ENCODE measurements at places on chromosomes 2 and 18. TPM values are rescaled to one million over a fixed set of nuclear protein-coding genes. Genes with fewer than 3 reads are reported as not detected.
A peak's percentile ranks its signal among the peaks of the same experiment; 100 is the strongest.

The CHN1 gene
- 21.1 TPM for total RNA-seq

The SERPINB12 gene
- total RNA-seq: not detected

DNA sequence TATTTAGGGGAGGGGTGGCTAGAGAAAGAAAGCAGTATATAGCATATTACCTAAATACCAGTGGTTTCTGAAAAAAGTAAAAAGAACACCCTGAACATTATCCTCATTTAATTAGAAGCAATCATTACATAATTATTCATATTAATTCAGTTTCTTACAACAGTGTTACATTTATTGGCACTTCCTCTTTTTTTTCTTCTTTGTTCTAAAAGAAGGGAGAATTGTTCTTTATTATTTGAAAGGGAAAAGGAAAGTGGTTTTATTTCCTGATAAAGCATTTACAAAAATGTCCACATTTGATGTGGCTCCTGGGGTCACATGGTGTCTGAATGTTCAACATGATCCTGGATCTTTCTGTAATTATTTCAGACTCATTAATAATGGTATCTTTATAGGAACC, 254.9 kb upstream of the ZEB2 start:
- DNase-seq: no peak

DNA sequence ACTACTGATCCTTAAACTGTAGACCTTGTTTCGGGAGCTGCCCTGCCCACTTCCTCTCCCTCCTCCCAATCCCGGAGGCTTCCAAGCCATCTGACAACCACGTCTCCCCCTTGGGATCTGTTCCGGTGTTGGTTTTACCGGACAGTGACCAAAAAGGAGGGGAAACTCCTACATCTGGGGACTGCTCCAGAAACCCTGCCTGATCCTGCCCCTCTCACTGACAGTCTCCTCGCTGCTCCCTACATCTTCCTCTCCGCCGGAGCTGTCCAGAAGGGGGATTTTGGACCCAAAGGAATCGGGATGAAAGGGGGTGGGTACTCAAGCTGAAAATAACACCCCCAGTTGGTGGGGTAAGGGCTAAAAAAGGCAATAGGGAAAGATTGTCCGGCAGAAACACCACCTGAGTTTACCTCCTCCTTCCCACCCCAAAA, 1.5 kb downstream of the INO80D start:
- DNase-seq: peak; percentile 82

- DNase-seq: no peak
These were observed 11.9 kb upstream of the DNAH7 start for GRCh38 chr2:196080526-196080925.

DNA sequence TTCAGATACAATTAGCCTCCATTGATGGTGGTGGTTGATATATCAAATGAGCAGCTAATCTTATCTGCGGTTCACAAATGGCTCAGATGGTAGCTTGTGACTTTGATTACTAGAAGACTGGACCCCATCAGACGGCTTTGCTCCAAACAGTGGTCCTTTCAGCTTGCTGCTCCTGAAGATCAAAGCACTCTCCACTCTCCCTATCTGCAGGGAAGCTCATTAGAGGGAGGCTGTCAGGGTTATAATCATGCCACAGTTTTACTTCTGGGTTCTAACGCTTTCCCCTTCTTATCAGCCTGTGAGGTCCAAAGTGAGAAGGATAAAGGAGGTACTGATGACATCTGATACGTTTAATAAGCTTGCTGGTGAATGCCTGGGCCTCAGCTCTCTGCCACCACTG, 247.1 kb upstream of the NT5C1B start:
- no peak for DNase-seq
